ENCODE measurements at places on chromosomes 7 and 10. TPM values are rescaled to one million over a fixed set of nuclear protein-coding genes. Genes with fewer than 3 reads are reported as not detected.

The CDC123 gene
- 83.1 TPM for total RNA-seq

The LRRC4 gene
- not detected for total RNA-seq

The SRRT gene
- total RNA-seq = 73.9 TPM

The DGKB gene
- total RNA-seq = not detected

The THNSL1 gene
- 1.5 TPM for total RNA-seq

The CTTNBP2 gene
- 0.59 TPM for total RNA-seq

The LIPM gene
- not detected for total RNA-seq

The HOXA6 gene
- total RNA-seq = 3.7 TPM

The PRF1 gene
- not detected for total RNA-seq

The TMEM273 gene
- total RNA-seq = not detected

The TMEM120A gene
- total RNA-seq = 19.6 TPM

The TEX47 gene
- total RNA-seq = not detected

The UNCX gene
- total RNA-seq = not detected

The AGR2 gene
- total RNA-seq = not detected

The TPST1 gene
- 61.0 TPM for total RNA-seq

The PRSS37 gene
- total RNA-seq = not detected

The CHST12 gene
- total RNA-seq = 8.5 TPM

The LBX1 gene
- not detected for total RNA-seq

All from M059J (cell line).